ENCODE measurements at places on chromosomes 11 and 22.

DNA sequence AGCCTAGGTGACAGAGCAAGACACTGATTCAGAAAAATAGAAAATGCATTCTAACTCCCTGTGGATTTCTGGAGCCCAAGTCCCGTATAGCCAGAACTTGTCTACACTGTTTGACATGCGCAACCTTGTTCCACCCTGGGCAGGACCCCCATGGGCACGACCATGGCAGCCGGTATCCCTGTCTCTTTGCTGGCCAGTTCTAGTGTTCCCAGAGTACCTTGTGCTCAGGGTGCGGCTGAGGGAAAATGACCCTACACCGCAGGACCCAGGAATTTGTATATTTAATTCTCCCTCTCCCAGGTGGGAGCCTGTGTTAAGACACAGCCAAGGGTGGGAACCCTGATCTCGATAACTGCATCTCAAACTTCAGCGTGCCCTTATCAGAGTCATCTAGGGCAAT, 36.7 kb upstream of the RIC3 start:
- no peak for DNase-seq

DNA sequence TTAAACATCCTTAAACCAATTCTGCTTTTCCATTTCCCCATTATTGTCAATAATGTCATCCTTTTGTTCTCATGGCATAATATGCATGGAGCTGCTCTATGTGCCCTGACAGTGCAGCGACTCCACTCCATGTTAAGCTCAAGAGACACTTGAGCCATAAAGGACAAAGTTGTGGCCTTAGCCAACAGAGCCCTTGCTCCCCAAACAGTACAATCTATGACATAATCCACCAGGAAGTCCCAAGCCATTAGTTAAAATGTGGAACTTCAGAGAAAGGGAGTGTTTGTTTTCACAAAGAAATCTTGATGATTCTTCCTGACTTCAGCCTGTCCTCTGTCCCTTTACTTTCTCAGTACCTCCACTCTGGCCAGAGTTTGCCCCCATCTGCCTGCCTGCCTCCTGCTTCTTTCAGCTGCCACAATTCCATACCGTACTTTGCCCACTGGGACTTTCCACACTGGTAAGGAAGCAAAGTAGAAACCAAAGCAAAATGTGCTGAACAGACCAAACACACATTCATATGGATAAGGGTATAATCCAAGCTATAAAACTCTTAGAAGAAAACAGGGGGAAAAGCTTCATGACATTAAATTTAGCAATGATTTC, 46.3 kb upstream of the ZC3H12C start:
- no peak for DNase-seq

- DNase-seq: no peak
Measured at GRCh38 chr11:107177106-107177477, 158.8 kb upstream of the GUCY1A2 start.

GRCh38 chr11:837189-837989, 4.6 kb downstream of the CD151 start:
- DNase-seq: no peak

DNA sequence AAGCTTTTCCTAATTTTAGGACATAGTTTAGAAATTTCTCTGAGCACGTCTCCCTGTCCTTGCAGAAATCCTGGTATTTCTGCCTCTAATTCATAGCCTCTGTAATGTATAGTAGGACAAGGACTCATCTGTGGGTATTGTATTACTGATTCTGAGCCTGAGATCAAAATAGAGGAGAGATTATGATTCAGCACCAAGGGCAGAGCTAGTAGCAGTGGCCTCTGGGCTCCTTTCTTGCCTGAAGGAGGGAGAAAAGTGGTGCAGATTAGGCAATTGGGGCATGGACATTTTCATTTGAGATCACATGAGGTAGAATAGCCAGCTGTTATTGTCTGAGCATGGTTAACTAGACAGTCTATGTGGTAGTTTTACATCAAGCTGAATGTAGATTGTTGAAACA, 2.8 kb downstream of the MADD start:
- no peak for DNase-seq

GRCh38 chr22:45483319-45483718, 19.4 kb upstream of the FBLN1 start:
- DNase-seq: no peak

DNA sequence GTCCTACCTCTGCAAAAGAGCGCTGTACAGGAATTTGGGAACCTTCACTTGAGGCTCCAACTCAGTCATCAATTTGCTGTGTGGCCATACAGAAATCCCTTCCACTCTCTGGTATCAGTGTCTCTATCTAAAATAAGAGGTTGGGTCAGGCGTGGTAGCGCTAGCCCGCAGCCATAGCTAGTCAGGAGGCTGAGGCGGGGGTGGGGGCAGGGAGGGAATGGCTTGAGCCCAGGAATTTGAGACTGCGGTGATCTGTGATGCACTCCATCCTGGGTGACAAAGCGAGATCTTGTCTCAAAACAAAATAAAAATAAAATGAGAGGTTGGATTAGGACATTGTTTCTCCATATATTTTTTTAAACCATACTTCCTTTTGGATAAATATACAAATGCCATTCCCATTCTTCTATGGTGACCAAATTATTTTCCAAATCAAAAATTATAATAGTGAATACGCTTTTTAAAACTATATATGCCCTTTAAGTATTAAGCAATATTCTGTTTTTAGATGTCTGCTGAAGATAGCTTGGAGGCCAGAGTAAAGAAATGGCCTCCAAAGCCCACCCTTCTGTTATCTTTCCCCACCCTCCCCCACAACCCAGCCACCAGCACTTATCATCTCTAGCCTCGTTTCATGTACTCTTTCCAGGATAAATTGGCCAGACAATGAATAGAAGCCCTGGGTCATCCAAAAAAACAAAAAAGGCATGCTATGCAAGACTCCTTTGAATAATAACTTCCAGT, 87.2 kb downstream of the PLEKHA7 start:
- no peak for DNase-seq

DNA sequence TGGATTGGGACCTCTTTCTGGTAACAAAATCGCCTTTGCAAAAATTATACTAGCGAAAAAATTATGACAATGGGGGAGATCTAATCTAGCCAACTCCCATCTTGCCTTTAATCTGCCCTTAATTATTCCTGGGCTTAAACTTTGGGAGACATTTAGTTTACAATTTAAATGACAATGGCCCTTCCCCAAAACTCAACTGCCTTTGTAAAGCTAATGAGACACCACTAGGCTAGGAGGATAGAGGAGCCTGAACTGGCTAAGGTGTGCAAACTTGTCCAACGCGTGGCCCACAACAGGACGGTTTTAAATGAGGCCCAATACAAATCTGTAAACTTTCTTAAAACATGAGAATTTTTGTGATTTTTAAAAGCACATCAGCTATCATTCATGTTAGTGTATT, 67.3 kb downstream of the RSF1 start:
- DNase-seq: no peak

DNA sequence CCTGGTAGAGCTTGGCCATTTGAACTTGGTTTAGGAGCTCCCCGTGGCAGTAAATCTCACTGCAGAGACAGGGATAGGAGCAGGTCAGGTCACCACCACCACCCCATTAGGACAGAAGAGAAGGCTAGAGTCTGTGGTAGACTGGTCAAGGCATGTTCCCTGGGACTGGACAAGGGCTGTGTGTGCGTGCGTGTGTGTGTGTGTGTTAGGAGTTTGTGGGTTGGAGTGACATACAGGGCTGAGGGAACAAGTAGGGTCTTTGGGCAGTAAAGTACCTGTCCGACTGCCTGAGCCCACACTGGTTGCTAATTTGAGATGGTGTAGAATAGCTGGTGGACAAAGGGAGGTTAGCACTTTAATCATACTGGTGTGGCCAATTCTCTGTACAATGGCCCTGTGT, 16.1 kb downstream of the TREH start:
- DNase-seq: no peak

DNA sequence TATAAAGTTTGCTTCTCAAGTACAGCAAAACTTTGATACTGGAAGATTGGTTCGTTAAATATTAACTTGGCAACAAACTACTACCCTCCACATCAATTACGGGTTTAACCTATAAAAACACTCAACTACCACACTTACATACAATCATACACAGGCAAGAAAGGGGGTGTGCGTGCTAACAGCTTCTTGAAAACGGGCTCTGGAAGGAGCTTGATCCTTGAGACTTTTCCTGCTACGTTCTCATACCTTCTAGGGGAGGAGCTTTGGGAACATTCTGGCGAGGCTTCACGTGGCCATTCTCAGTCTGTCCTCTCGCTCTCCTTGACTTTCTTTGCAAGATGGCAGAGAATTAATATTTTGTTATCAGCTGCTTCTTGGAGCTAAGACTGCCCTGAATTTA, 6.8 kb upstream of the ESAM start:
- no peak for DNase-seq

GRCh38 chr11:3860375-3860774, 4.9 kb downstream of the STIM1 start:
- DNase-seq: no peak

DNA sequence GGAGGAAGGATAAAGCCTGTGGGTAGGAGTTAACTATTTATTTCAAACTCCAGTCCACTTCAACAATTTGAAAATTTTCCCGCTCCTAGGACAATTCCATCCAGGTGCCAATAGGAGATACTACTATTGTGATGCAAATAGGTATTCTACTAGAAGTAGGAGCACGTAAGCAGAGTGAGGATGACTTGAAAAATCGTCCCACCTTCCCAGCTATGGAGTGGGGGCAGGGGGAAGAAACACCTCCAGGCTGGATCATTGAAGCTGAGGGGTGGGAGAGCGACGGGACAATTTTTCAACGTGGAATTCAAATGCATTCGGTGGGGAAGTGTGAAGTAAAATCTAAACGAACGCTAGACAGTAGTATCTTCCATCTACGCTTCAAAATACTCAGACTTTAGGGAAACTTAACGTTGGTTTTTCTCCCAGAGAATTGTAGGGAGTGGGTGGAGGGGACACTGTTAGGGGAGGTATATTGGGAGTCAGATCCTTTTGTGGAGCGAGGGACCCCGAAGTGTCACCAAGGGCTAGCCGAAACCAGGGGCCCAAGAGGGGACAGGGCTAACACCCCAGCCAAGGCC, 523 bp upstream of the ARHGAP42 start:
- DNase-seq: no peak

- DNase-seq: no peak
Measured at GRCh38 chr11:23138761-23139160, 278.5 kb upstream of the CCDC179 start.

DNA sequence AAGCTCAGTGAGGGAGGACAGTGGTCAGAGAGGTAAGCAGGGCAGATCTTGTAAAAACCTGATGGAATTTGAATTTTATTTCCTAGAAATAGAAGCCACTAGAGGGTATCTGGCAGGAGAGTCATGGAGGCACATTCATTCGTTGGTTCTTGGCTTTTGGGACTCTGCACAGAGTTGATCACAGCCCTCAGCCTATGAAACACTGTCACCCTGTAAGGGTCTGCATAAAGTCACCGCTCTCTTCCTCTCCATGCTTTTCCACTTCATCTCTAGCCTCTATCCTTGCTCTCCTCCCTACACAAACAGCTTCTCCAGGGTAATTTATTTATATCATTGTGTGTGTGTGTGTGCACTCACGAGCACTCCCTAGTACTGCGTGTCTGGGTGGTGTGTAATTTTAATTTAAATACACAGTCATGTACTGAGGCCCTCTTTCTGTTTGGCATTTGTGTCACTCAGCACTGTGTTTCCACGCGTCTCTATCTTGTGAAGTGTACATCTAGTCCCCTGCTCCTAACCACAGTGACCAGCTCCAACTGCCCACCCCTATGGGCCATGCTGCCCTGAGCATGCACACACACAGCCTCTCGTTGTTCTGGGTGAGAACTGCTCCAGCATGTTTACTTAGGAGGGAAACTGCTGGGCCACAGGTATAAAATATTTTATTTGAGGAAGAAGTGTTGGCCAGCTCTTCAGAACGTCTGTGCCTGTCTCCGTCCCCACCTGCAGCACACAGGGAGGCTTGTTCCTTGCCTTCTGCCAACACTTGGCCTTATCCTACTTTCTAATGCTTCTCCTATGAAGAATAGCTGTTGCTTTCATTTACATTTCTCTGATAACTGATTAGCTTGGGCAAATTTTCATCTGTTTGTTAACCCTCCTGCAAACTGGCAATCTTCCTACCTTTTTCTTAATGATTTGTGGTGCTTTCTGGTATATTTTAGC, 4.5 kb downstream of the KCNQ1OT1 start:
- DNase-seq: no peak

- no peak for DNase-seq
Measured at GRCh38 chr22:43296276-43296902, 46.8 kb downstream of the SCUBE1 start.

GRCh38 chr22:50584106-50585096, 1.8 kb upstream of the CHKB start:
- no peak for DNase-seq

GRCh38 chr11:116144387-116144958, 628.3 kb downstream of the BUD13 start:
- no peak for DNase-seq

DNA sequence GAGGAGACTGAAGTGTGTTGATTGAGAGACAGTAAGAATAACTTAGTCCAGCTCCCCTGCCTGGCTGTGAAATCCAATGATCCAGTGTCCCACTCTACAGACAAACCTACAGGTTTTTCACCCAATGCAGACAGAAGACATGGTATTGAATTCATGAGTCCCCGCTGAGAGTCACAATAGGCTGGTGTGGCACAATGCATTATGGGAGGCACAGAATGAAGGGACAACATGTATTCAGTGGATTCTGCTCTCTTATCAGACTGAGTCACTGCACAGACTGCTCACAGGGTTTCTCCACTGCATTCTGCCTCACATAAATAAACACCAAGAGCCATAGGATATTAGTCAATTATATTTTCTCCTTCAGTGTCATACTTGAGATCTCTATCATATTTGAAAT, 55.2 kb upstream of the TOP3B start:
- DNase-seq: no peak

- no peak for DNase-seq
Measured at GRCh38 chr11:115712296-115712695, 208.1 kb upstream of the CADM1 start.

DNA sequence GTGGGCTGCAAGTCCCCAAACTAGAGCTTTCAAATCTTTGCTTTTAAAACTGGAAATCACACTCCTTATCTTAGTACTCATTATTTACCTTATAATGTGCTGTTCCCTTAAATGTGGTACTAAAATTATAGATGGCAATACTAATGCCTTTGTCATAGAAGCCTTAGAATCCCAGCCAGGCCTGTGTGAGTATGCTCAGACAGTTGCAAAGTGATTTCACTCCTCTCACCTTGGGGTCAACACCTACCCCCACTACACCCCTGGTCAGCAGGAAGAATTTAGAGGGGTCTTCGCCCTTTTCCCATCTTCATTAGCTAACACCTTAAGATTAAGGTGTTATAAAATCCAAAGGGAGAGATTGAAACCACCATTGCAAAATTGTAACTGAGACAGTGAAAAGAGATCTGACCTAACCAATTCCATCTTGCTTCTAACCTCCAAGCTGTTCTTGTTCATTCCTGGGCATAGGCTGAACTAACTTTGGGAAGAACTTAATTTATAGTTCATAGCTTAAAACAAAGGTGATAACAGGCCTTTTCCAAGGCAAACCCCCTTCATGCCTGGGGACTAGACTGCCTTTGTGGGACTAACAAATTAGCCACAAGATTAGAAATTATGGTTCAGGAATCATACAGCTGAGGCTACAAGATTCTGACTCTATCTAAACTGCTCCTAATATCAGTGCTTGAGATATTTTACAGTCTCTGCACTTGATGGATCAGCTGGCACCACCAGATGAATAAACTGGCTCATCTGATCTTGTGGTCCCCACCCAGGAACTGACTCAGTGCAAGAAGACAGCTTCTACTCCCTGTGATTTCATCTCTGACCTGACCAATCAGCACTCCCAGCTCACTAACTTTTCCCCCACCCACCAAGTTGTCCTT, 10.4 kb upstream of the MRPL17 start:
- DNase-seq: peak; percentile 19

- DNase-seq: no peak
Measured at GRCh38 chr11:130145975-130146776, 13.4 kb upstream of the ST14 start.
